Epithelial cell of alveolus of lung (primary cell): ENCODE measurements at places on chromosomes 1 and 21. TPM values are rescaled to one million over a fixed set of nuclear protein-coding genes. Genes with fewer than 3 reads are reported as not detected.

The ADAMTS5 gene
- total RNA-seq, result 0.65 and 55.5 TPM in 2 replicates

The LMX1A gene
- total RNA-seq, result not detected in 2 replicates

The KCNE1 gene
- not detected in 2 replicates for total RNA-seq

The TEKT2 gene
- 0.24 TPM in 1 of 2 replicates, not detected in the other for total RNA-seq

The MATN1 gene
- under 0.01 TPM in 1 of 2 replicates, not detected in the other for total RNA-seq

The TLR5 gene
- total RNA-seq, result 0.08 and 0.13 TPM in 2 replicates

The CHIA gene
- not detected in 2 replicates for total RNA-seq

The RIMS3 gene
- 0.16 and 0.52 TPM in 2 replicates for total RNA-seq

The EFHD2 gene
- 50.3 and 87.0 TPM in 2 replicates for total RNA-seq

The GALNT2 gene
- total RNA-seq, result 72.7 and 85.6 TPM in 2 replicates

The HSPB7 gene
- 0.26 and 0.32 TPM in 2 replicates for total RNA-seq

The ALX3 gene
- total RNA-seq, result not detected in 2 replicates

The TDRD5 gene
- total RNA-seq, result under 0.01 TPM in 1 of 2 replicates, not detected in the other
